ENCODE measurements at places on chromosomes 7 and 10.

DNA sequence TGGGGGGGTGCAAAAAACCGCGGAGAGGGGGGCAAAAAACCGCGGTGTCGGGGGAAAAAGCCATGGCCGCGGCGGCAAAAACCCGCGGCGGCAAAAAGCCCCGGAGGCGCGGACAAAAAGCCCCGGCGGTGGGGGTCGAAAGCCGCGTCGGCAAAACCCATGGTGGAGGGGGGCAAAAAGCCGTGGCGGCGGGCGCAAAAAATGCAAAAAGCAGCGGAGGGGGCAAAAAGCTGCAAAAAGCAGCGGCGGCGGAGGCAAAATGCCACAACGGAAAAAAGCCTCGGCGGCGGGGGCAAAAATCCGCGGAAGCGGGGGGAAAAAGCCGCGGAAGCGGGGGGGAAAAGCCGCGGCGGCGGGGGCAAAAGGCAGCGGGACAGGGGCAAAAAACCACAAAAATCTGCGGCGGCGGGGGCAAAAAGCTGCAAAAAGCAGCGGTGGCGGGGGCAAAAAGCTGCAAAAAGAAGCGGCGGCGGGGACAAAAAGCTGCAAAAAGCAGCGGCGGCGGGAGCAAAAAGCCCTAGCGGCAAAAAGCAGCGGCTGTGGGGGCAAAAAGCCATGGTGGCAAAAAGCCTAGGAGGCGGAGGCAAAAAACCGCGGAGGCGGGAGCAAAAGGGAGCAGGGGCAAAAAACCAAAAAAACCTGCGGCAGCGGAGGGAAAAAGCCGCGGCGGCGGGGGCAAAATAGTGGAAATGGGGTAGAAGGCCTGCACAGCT, 418.9 kb downstream of the ZNF716 start:
- no peak for DNase-seq

DNA sequence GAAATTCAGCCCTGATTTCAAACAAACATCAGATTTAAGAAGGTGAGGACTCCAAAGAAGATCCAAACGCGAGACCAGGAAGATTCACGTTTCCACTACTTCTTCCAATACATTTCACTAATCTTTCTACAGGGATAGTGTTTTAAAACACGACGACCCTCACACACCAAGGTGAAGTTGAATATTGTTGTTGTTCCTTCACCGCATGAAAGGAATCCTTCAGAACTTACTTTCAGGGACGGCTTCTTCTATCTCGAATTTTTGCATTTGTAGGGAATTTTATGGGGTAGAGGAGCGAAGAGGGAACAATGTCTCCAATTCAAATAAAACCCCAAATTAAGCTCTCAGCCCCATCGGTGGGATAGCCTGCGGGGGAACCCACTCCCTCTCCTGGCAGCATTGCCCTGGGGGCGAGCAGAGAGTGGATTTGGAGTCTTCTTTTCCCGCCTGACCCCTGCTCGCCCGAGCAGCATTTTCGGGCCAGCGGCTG, 1.5 kb upstream of the GATA3 start:
- no peak for DNase-seq

DNA sequence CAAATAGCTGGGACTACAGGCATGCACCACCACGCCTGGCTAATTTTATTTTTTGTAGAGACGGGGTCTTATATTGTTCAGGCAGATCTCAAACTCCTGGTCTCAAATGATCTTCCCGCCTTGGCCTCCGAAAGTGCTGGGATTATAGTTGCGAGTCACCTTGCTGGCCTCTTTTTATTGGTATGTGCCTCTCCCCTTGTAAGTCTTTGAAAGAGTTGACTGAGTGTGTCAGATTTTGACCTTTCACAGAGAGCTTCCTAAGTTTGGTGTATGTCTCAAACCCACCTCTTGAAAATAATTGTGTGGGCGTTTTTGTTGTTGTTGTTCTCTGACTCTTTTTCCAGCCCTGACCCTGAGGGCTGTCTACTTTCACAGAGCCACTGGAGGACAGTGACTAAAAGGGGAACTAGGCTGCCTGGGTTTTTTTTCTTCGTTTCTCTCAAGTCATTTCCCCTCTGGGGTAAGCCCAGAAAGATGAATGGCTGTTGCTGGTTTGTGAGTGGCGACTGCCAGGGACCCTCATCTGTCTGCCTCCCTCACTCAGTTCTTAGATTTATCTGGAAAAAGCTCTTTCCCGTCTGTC, 262.8 kb downstream of the ZEB1 start:
- no peak for DNase-seq

DNA sequence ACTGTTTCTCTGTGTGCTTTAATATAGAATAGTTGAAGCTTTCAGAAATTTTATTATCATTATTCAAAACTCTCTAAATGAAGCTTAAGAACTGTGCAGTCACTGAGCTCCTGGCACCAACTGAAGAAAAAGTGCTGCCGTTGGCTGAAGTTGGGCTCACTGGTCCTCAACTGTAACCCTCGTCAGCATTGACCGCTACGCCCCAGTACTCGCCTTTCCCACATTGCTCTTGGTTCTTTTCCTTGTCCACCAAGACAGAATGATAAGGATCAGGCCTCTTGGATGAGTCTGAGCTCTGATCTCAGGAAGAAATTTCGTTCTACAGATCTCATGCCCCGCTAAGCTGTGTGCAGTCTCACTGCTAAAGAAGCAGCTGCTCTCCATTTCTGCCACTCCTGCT, 7.9 kb upstream of the TAF3 start:
- no peak for DNase-seq

DNA sequence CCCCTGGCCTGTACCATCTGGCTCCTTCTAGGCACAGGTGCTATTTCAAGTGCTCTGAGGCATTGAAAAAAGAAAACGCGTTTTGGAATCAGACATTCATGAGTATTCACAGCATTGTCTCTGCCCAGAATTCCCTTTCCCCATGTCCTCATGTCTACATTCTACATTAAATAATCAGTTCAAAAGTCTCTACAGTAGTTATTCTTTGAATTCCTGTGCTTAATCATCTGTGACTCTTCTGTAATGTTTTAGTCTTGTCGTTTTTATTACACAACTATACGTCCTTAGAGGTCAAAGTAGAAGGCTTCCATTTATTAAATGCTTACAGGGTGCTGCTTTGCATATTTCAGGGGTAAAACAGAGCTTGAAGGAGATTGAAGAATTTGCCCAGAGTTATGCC, 95.7 kb downstream of the BICC1 start:
- DNase-seq = no peak

- peak; percentile 45 for DNase-seq
These were observed 68.4 kb downstream of the CDHR3 start for GRCh38 chr7:106031300-106032035.

- no peak for DNase-seq
These were observed 246.2 kb upstream of the SEMA3C start for GRCh38 chr7:81165070-81165469.

GRCh38 chr10:42970451-42971250, 106.2 kb upstream of the RET start:
- no peak for DNase-seq

- DNase-seq = no peak
These were observed 22.2 kb downstream of the MRC1 start for GRCh38 chr10:17831341-17831740.

DNA sequence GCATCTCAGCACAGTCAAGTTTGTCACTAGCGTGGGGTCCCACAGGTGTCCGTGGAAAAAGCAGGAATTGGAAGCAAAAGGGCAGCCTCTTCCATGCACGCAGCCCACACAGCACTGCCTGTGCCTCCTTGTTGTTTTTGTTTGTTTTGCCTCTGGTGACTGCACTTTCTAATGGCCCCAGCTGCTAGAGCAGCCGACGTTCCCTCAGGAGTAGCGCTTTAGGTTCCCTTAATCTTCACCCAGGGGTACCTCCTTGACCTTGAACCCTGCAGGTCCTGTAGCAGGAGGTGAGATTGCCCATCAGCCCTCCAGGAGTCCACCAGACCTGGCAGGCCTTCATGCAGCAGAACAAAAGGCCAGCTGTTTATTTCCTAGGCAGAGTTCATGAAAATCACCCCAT, 210.1 kb downstream of the CACNB2 start:
- no peak for DNase-seq

GRCh38 chr10:69948261-69948660, 104.4 kb upstream of the MACROH2A2 start:
- no peak for DNase-seq

DNA sequence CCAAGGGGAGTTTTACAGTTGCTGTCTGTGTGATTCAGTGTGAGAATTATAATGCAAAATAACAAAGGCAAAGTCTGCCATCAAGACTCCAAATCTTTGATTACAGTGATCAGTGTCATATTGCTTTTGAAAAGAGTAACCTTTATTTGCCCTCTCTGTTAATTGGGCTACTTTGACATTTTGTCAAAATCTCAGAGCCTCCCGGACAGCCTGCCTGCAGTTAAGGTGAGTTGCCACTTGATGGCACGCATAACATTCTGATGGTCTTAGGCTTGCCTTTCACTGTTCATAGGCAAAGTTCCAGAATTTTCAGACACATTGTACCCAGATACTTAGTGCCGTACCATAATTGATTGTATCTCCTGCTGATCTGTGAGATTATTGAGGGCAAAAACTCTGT, 253.5 kb downstream of the ABCA13 start:
- no peak for DNase-seq

DNA sequence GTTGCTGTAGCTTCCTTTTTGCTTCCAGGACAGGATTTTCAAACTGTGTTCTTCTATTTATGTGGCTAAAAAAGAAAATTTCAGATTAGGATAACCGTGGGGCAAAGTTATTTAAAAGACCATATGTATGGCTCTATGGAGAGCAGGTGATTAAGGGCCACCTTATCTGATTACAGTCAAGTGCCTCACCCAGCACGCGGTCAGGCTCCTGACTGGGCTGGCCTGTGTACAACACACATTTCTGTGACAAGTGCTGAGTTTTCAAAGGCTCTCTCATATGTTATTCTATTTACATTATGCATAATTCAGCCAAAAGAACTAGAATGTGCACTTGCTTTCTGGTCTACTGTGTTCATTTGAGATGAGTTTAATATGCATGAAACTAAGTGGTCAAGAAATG, 547.4 kb downstream of the PHTF2 start:
- DNase-seq = no peak

DNA sequence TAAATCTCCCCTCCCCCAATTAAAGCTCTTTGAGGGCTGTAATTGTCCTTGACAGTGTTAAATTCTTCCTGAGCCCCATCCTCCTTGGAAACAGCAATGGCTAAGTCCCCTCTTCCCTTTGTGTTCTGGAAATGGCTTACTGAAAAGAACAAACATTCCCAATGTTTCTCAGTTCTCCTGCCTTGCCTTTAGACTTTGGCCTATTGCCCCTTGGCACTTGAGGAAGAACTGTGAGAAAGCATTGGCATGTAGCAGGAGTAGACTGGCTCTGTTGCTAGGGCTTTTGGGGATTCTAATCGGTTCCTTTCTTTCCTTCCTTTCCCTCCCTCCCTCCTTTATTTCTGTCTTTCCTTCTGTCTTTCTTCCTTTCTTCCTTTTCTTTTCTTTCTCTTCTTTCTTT, 463.3 kb upstream of the PODXL start:
- no peak for DNase-seq

GRCh38 chr10:110436554-110437350, 61.0 kb upstream of the DUSP5 start:
- DNase-seq = no peak

DNA sequence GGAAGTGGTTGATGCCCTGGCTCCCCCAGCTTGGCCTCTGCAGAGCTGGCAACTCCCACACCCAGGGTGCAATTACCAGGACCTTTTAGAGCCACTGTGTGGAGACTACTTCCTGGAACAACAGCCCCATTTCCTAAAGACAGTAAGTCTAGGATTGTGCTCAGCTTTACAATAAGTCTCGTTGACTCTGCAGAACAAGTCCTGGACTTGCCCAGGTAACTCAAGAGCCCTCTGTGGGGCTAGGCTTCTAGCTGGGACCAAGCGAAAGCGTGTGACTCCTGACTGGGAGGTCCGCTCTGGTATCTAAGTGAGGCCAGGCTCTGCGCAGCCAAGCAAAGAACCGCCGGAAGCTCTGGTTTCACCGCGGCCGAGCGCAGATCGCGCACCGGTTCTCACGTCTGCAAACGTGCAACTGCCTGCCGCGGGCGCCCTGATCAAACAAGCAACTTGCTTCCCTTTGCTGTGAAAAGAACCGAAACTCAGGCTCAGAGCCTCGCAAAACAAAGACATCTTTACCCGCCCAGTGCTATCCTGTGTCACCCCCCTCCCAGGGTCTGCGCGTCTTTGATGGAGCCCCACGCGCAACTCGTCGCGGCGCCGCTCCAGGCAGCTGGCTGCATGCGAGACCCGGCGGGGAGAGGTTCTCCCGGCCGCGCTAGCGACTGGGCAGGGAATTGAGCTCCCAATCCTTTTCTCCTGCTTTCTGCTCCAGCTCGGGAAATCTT, 4.4 kb upstream of the PDLIM1 start:
- DNase-seq = no peak

- DNase-seq = no peak
These were observed 34.6 kb downstream of the KCNMA1 start for GRCh38 chr10:77602913-77603533.

DNA sequence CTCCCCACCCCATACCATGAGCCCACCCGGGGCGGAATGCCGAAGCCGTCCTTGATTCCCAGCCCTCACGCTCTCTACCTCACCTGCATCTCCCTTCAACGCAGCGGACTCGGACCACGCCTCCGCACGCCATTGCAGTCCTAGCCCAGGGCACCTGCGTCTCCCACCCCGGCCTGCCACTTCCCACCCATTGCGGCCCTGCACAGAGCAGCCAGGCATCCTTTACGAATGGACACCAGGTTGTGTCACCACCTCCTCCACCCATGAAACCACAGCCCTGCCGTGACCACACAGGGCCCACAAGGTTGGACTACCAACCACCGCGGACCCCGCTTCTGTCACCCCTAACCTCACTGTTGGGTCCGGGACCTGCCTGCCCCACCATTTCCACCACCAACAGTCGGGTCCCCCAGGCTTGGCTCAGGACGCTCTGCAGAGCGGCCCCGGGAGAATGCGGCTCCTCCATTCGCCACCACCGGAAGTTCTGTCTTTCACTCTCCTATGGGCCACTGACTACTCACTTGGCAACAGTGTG, 232.5 kb downstream of the MAD1L1 start:
- no peak for DNase-seq

- DNase-seq = no peak
These were observed 150.4 kb upstream of the SMIM30 start for GRCh38 chr7:113268757-113269156.

DNA sequence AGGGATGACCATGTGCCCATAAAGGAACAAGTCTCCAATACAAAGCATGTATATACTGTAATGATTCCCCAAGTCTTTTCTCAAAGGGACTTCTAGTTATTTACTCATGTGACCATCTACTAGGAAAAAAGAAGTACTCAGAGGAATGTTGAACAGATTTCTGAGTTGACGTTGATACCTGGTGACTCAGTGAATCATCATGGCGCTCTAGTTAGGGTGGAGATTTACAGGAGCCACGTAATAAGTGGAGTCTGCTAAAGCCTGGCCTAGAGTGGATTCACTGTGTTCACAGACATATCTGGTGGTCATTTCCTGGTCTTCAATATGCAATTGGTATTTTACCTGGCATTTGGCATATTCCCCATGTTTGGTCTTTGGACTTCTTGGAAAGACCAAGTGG, 302.2 kb upstream of the CACNA2D1 start:
- DNase-seq = no peak

GRCh38 chr7:37289367-37289766, 159.3 kb downstream of the ELMO1 start:
- no peak for DNase-seq

GRCh38 chr10:4088354-4089066, 303.5 kb upstream of the KLF6 start:
- no peak for DNase-seq
